ENCODE measurements at places on chromosomes 4 and X.
A peak's percentile ranks its signal among the peaks of the same experiment; 100 is the strongest.

- peak; percentile 57 for DNase-seq
Measured at GRCh38 chr4:26326791-26327190, 6.0 kb downstream of the RBPJ start.

GRCh38 chr4:40317916-40318658, 17.0 kb upstream of the CHRNA9 start:
- no peak for DNase-seq

GRCh38 chr4:175325230-175325629, 407.1 kb downstream of the ADAM29 start:
- DNase-seq, result no peak

DNA sequence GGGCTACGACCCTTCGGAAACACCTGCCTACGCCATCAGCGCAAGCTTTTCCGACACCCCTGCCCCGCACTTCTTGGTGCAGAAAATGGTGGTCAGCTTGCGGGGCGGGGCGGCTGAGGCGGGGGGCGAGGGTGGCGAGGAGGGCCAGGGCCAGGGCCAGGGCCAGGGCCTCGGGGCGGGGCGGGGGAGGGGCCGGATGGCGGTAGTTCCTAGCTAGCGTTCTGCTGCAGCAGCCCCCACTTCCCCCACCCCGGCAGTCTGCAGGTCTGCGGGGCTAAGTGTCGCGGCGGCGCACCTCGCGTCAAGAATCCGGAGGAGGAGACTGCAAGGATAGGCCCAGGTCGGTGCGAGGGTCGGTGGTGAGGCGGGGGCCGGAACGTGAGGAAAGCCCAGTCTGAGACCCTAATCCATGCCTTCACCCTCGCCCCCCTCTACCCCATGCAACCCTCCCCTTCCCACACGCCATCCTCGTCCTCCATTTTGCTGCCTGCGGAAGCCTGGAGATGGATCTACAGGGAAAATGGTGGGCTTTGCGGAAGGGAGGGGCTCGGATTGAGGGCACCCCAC, 600 bp downstream of the BEX4 start:
- DNase-seq, result no peak

DNA sequence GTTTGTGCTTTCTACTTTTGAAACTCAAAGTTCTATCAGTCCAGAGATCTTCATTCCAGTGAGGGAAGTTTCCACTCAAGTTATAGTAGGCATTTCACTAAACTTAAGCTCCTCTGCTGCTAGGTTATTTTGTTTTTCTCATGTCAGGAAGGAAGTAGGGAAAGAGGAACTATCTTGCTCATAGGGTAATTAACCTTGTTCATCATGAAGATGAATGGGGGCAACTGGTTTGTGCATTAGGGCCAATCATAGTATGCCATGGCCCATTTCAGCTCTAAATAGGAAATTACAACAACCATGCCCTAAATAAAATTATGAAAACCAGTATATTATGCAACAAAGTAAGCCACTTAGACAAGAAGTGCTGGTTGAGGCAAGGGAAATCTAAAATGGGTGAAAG, 804.7 kb upstream of the NDST4 start:
- DNase-seq, result no peak

GRCh38 chrX:43643201-43643600, 12.9 kb upstream of the MAOA start:
- DNase-seq, result no peak

GRCh38 chr4:183158062-183158461, 59.0 kb downstream of the WWC2 start:
- no peak for DNase-seq

DNA sequence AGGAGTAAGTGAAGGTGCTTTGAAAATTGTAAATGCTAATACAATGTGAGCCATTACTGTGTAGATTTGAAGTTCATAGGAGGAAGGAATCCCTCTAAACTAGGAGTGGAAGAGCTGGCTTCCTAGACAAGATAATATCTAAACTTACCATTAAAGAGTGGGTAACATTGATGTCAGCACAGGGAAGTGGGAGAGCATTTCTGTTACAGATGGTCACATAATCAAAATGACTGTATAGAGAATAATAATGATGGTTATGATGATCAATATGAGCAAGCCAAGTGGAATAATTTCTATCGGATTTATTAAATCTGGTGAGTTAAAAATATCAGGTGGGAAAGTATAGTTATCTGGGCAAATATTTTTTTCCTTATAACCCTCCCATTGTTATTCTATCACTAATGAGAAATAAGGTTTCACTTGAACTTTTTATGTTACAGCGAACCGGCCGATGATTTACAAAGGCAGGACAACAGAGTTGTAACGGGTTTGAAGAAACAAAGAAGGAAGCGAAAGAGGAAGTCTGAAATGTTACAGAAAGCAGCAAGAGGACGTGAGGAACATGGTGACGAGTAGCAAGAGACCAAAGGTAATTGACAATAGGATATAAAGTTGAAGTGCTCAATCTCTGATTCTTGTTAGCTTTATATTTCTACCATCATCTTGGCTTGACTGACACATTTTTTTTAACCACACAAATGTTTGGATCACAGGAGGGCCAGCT, 43.5 kb downstream of the FMR1NB start:
- DNase-seq, result no peak

GRCh38 chrX:22467571-22467970, 194.9 kb downstream of the CBLL2 start:
- DNase-seq, result no peak

All from HFF-Myc (cell line).